ENCODE measurements at places on chromosomes 1 and 21.

DNA sequence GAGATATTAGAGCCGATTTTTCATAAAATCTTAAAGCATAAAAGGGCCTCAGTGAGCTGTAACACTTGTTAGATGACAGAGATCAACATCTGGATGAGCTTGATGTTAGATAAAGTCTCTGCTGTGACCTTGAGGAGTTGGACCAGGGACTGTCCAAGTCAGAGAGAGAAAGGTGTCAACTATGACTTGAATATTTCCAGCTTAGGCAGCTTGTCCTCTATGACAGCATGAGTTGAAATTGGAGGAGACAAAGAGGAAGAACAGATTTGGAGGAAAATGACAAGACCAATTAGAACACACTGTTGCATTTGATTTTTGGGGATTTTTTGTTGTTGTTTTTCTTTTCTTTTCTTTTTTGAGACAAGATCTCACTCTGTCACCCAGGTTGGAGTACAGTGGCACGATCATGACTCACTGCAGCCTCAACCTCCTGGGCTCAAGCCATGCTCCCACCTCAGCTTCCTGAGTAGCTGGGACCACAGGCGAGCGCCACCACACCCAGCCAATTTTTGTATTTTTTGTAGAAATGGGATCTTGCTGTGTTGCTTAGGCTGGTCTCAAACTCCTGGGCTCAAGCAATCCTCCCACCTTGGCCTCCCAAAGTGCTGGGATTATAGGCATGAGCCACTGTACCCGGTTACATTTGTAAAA, 35.3 kb upstream of the CLIC4 start:
- no peak for DNase-seq

GRCh38 chr1:154661110-154661509, 53.1 kb upstream of the ADAR start:
- DNase-seq, result no peak

- no peak for DNase-seq
Observed at GRCh38 chr1:115842948-115843347, 2.0 kb upstream of the NHLH2 start.

GRCh38 chr1:172581779-172582178, 48.8 kb downstream of the SUCO start:
- no peak for DNase-seq

DNA sequence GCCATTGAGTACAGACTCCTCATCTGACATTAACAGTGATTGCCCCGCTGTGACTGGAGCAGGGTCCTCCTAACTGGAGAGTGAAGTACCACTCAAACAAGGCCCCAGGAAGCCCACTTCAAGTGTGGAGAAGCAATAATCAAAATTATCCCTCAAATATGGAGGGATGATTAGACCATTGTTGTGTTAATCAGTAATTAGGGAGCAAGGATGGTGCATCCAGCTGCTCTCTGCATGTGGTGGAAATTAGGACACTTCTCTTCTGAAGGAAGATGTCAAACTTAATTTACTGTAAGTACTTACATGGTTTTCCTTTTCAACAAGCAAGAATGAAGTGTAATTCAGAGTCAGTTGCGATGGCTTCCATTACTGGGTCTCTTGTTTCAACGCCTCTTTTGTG, 3.4 kb upstream of the ZP4 start:
- DNase-seq, result no peak

- DNase-seq, result no peak
Observed at GRCh38 chr21:31912501-31912900, 39.7 kb downstream of the HUNK start.

GRCh38 chr1:151142411-151143056, 3.9 kb downstream of the SEMA6C start:
- DNase-seq, result no peak

DNA sequence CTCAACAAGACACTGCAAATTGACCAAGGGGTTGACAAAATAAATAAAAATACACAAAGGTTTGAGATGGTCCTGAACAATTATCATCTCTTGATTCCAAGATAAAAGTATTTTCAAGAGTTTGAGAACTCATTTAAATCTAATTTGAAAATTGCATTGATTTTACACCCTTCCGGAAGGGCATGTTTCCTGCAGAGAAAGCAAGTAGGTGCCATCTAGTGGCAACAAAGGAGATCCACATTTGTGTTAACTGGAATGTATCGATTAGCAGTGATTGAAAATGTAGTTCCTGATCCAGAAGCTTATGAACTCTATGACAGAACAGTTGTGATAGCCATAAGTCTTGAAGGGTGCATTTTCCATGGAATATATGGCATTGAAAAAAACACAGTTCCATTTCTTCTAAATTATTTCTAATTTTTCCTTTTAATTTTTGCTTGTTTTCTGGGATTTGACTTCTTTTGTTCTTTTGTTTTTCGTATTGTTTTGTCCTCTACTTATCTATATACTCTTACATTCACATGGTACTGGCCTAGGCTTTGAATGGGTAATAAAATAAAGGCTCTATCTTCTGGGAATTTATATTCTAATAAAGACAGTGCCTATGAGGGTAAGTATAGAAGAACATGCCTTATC, 143.7 kb downstream of the DNM3 start:
- no peak for DNase-seq

DNA sequence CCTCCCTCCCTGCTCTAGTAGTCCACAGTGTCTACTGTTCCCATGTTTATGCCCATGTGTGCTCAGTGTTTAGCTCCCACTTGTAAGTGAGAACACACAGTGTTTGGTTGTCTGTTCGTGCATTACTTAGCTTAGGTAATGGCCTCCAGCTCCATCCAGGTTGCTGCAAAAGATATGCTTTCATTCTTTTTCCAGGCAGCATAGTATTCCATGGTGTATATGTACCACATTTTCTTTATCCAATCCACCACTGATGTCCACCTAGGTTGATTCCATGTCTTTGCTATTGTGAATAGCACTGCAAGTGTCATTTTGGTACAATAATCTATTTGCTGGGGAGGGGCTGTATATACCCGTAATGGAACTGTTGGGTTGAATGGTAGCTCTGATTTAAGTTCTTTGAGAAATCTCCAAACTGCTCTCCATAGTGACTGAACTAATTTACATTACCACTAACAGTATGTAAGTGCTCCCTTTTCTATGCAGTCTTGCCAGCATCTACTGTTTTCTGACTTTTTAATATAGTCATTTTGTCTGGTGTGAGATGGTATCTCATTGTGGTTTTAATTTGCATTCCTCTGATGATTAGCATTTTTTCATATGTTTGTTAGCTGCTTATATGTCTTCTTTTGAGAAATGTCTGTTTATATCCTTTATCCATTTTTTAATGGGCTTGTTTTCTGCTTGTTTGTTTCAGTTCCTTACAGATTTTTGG, 191.9 kb upstream of the DMRTA2 start:
- no peak for DNase-seq

GRCh38 chr1:5892329-5892728, 99.9 kb downstream of the NPHP4 start:
- no peak for DNase-seq

DNA sequence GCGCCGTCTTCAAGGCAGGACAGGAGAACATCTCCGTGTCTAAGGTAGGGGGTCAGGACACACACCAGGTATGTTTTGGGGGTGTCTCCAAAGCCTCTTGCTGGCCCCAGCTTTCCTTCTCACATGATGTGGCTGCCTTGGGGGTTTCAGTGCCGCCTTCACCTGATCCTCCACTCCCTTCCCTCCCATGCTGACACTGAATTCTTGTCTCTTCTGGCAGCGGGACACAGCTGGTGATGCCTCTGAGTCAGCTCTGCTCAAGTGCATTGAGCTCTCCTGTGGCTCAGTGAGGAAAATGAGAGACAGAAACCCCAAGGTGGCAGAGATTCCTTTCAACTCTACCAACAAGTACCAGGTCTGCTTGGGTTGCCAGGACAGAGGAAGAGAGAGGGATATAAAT, 13.5 kb downstream of the ATP1A2 start:
- no peak for DNase-seq

DNA sequence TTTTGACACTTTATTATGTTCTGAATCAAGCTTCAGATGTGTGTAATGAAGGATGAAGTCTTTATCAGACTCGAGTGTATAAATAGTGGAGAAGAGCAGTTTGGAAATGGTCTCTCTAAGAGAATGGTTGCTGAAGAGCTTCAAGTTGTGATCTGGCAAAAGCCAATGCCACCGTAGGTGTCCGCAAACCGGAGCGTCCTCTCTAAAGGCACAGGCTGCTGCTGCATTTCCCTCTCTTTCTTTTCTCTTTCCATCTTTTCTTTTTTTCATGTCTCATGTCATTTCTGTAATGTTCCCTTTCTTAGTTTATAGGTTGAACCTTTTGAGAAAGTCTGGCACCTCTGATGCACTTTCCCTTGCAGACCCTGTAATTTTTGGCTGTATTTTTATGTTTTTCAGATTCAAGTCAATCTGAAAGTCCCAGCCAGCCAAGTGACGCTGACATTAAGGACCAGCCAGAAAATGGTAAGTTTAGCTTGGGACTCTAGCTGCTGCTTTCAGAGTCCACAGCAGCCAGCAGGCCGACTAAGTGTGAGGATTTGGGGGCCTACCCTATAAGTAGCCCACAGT, 194.8 kb downstream of the NFIA start:
- no peak for DNase-seq

Measured in stimulated activated CD8-positive, alpha-beta memory T cell treated with anti-CD3 and anti-CD28 coated beads, Interleukin-4, amount 100 ng/mL, for 1 hour (primary cell).